AG20443 (cell line): ENCODE measurements at places on chromosomes 6 and 20.

DNA sequence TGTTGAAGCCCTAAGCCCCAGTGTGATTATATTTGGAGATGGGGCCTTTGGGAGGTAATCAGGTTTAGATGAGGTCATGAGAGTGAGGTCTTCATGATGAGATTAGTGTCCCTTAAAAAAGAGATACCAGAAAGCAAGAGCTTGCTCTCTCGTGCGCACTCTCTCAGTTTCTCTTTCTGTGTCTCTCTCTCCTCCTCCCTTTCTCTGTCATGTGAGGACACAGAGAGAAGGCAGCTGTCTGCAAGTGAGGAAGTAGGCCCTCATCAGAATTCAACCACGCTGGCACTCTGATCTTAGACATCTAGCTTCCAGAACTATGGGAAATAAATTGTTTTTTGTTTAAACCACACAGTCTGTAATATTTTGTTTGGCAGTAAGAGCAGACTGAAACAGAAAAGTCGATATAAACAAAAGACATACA is 180.5 kb downstream of the IBTK start:
- no peak for DNase-seq

DNA sequence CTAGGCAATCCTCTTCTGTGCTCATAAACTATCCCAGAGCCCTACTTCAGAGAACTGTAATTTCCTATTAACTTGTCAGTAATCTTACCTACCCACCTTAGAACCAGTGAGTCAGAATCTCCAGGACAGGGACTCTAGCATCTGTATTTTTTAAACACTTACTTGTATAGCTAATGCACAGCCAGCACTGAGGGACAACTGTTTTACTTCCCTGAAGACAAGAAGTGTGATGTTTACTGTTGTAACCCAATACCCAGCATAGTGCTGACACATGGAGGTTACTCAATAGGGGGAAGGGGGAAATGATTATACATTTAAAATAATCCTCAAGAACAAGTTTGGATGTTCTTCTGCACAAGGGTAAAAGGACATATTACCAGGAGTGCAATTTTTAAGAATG is 130.8 kb downstream of the BTBD9 start:
- DNase-seq: no peak

DNA sequence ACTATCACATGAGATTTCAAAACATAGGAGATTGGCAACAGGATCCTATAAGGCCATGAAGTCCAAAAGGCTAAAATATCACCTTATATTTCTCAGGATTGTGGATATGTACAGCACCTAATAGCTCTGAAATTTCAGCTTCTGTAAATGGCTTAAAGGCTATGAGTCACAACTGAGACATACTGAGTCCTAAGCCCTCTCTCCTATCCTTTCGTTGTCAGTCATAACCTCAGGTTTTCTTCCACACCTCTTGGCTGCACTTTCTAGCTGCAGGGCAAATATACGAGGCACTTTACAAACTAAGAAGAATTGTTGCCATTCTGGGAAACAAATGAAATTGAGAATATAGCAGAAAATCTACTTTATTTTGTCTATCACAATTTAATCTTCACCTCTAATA is 969.9 kb upstream of the EPHA7 start:
- DNase-seq: no peak

DNA sequence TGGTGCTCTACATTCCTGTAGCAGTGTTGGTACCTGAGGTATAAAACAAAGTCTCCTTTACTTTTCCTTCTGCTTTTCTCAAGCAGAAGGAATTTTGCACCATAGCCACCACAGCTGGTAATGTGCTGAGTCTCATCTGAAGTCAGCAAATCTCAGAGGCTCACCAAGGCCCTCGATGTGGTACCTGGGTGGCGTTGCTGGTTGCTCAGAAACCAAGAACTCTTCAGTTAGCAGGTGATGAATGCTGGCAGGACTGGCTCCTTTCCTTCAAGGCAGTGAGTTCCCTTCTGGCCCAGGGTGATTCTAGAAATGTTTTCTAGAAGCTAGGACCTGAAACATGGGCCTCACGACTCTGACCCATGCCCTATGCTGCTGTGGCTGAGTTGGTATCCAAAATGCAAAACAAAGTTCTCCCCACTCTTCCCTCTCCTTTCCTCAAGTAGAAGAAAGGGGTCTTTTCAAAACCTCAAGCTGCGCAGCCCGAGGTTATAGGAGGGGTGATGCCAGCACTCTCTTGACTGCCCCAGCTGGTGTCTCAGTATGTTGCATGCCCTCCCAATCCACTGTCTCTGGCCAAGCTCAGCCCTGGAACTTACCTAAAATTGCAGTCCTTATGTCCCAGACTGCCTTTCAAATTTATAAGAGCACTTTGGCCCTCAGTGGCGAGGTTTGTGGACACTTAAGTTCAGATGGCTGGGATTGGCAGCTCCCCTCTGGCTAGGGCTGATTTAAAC is 592.3 kb downstream of the FRK start:
- no peak for DNase-seq

DNA sequence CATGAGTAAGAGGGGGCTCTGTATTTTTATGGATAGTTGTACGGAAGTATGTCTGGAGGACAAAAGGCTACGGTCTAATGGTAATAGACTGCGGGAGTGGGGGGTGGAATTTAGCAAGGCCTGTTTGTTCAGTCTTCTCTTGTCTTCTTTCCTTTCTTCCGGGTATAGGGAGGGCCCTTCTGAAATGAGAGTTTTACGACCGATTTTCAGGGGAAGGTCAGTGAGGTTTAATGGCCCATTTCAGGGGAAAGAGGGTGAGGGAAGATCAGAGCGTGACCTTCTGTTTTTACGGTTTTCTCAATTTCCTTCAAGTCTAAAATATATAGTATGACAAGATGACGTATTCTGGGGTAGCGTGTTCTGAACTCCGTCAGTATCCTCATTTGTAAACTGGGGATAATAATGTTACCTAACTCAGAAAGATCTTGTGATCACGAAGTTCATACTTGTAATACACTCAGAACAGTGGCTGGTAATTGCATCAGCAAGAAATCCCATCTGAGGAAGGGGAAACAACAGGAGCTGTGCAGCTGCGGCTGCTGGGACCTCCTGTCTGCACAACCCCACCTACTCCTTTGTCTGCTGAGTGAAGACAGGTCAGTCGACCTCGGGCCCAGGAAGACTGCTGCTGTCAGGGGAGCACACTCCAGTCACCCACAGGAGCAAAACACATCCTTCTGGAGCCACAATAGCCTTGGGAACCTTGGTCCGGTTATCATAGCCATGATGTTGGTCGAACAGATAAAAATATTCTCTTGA is 90.4 kb downstream of the MAP3K7 start:
- DNase-seq: no peak

GRCh38 chr6:155349129-155349528 is 34.8 kb upstream of the TFB1M start:
- peak; percentile 52 for DNase-seq

GRCh38 chr20:57655809-57656155 is 35.6 kb upstream of the ZBP1 start:
- DNase-seq: peak; percentile 8

DNA sequence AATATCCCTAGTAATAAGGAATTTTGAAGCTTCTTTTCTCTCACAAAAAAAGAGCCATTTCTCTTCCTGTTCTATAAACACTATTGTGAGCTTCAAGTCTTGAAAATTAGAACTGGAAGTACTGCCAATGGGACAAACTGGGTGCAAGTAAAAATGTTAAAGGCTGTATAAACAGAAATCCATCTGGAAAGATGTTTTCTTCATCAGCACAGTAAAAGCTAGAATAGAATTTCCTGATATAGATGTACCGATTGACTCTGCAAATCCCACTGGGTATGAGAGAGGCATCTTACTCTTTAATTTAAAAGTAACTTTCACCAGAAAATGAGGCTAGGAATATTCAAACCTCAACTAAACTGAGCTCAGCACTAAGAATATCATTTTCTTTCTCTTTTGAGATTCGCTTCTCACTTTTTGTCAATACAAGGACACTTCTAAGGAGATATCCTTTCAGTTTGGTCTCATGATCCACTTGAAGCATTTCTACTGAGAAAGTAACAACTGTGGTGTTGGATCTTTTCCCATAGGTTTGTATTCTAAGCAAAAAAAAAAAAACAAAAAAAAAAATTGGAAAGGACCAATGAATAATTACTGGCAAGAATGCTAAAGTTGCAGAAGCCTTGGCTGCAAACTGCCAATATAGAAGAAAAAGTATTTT is 169.0 kb upstream of the PRDM1 start:
- no peak for DNase-seq

GRCh38 chr6:7050872-7051779 is 56.6 kb upstream of the RREB1 start:
- peak; percentile 72 for DNase-seq

DNA sequence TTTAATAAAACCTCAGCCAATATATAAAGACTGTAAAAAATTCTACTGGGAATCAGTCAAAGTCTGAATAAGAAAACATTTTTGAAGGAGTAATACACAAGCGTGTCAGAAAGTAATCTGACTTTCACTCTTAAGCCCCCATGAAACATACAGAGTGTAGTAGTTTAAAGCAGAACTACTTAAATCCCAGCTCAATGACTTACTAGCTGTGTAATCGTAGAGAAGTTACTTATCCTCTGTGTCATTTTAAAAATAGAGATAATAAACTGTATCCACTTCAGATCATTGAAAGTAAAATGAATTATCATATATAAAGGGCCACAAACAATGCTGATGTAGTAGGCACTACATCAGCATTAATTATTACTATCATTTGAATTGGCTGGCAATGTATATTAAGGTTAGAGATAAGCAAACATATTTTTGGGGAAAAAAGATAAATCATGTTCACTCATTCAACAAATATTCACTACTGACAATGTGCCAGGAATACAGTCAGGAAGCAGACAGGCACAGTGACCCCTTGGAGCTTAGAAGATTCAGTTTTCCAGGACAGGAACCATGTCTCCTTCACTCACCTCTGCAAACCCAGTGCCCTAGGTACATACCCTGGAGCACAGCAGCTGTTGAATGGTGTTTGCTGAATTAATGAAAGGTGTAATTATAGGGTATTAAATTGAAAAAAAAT is 14.4 kb downstream of the REPS1 start:
- DNase-seq: no peak

DNA sequence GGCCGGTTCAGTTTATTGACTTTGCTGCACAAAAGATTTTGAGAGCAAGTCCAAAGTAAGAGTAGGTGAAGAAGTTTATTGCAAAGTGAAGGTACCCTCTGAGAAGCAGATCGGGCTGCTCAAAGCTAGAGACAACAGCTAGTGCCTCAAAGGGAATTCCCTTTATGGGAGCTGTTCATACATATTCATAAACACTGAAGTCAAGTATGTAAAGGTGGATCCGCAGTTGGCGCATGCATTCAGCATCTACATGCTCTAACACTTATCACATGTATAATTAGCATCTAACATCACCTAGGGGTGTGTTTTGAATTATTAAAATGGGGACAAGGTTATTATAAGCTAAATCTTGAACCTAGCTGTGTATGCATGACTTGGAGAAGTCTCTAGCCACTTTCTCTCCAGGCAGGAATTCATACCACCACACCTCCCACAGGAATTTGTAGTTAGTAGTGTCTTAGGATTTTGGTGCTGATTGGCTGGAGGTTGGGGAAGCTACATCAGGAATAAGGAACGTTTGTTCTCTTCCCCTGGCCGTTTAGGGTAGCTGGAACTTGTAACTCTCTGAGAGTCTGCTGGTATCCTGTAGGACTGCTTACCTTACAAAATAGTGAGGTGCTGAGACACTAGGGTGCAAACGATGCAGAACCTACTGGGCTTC is 1633.9 kb downstream of the GRIK2 start:
- DNase-seq: no peak

DNA sequence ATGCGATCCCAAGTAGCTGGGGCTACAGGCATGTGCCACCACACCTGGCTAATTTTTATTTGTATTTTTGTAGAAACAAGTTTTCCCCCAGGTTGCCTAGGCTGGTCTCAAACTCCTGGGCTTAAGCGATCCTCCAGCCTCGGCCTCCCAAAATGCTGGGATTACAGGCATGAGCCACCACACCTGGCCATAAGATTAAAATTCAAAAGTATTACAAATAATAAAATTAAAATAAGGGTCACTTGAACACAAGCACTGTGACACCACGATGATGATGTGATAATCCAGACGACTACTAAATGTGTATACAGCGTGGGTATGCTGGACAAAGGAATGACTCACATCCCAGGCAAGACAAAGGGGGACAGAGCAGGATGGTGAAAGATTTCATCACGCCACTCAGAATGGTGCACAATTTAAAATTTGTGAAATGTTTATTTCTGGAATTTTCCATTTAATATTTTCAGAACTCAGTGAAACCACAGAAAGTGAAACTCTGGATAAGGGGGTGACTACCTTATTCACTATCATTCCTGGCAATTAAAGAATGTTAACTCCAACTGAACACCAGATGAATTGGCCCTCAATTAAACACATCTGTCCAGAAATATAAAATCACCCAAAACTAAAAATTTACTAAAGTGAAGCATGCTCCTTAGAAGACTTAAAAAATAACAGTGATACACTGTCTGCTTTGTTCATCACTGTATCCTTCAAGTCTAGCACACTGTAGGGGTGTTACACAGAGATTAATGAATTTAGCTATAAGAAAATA is 13.1 kb downstream of the B4GALT5 start:
- peak; percentile 67 for DNase-seq

- no peak for DNase-seq
Measured at GRCh38 chr20:34979366-34980153, 23.9 kb downstream of the MYH7B start.

DNA sequence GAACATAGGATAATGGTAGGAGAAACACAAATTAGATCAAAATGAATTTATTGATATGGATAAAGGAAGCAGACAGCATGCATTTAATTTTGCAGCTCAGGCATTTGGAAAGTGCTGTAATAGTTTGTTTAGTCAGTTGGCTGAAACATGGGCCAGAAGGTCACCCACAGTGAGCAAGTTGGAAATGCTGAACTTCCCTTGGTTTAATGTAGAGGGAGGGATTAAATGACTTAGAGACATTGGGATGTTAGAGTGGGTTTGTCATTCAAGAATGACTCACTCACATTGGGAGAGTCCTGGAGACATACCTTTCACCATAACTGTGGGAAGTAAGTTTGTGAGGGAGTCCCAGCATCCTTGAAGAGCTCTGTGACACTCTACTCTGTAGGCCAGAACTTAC is 231.5 kb upstream of the PLCB4 start:
- DNase-seq: peak; percentile 60

GRCh38 chr6:5096482-5096881 is 11.3 kb downstream of the PPP1R3G start:
- no peak for DNase-seq

DNA sequence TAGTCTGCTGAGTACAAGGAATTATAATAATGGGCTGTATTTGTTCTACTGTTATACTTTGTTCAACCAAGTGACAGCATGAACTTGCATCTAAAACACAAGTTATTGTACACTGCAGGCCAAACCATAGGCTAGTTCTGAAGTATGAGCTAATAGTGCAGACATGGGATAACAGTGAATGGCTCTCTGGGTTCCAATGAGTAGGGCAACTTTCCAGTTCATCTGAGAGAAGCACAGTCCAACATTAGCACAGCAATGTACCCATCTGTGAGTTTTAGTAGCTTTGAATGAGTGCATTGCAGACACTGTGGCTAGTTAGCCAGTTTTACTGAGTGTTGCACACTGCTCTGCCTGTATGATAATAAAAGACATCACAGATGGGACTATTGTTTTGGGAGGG is 56.5 kb upstream of the FUT9 start:
- no peak for DNase-seq
